Stimulated activated CD4-positive, alpha-beta T cell treated with anti-CD3 and anti-CD28 coated beads, Interleukin-1b, Interleukin-23, amount 100 ng/mL, for 1 hour (primary cell): ENCODE measurements at places on chromosomes 3 and 15.

DNA sequence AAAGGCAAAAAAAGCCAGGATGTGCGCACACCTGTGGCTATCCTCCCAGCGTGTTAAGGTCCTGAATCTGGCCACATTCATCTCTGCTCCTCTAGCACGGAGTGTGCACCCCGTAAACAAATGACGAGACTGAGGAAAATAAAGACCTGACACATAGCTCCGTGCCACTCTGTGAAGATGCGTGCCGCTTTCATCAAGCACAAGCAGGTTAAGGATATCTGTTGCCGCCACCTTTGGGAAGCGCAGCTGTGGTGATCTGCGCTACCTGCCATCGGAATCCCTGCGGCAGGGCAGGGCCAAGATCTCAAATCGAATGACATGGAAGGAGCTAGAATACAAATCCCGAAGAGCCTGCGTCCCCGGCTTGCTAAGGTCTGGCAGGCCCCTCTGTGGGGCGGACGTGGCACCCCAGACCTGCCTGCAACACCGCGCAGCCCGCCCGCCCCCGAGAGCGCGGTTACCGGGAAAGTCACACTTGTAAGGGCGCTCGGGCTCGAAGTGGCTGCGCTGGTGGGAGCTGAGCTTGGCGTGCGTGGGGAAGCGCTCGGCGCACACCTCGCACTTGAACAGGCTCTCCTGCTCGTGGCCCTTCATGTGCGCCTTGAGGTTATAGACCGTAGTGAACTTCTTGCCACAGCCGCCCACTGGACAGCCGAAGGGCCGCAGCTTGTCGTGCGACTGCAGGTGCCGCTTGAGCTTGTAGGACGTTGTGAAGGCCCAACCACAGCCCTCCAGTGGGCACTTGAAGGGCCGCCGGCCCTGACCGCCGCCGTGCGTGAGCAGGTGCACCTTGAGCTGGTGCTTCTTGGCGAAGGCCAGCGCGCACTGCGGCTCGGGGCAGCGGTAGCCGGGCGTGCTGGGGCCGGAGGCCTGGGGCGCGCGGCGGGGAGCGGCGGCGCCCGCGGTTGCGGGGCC lies 936 bp downstream of the ZXDC start:
- peak; percentile 4 for DNase-seq

DNA sequence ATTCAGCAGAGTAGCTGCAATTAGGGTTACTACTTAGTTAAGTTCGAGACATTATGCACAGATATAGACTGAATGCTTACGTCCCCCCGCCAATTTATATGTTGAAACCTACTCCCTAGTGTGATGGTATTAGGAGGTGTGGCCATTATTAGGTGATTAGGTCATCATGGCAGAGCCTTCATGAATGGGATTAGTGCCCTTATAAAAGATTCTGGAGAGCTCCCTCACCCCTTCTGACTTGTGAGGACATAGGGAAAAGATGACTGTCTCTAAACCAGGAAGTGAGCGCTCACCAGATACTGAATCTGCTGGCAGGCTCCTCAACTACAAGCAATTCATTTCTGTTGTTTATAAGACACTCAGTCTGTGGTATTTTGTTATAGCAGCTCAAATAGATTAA lies 25.6 kb upstream of the TEX9 start:
- no peak for DNase-seq

DNA sequence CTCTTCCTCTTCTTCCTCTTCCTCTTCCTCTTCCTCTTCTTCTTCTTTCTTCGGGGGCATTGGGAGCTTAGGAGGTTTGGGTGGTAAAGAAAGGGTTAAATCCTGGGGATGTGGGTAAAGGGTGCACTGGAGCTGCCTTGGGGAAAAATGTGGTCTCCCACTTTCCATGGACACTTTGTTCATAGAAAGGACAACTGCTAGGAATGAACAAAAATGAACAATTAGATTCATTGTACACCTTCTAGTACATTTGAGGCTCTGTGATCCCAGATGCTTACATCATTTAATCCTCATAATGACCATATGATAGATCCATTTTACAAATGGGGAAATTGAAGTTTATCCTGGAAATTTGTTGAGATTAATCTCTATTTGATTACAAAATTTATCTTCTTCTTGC lies 699.7 kb downstream of the TUSC7 start:
- no peak for DNase-seq

DNA sequence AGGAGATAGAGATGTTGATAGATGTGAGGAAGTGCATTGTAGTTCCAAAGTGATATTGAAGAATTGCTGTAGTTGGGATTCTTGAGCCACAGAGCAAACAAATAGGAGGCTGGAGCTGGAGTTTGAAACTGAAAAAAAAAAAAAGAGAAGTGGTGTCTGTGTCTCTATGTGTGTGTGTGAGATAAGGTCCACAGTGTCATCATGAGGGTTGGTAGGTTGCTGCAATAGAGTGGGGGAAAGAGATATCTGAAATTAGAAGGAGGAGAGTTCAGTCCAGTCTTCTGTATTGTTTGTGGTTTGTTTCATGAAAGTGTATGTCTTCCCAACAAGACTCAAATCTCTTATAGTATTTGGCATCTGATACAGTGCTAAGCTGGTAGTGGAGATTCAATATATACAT lies 37.3 kb upstream of the CACNA1D start:
- no peak for DNase-seq
